GM03348 (cell line): ENCODE measurements at places on chromosomes 3 and 15.

DNA sequence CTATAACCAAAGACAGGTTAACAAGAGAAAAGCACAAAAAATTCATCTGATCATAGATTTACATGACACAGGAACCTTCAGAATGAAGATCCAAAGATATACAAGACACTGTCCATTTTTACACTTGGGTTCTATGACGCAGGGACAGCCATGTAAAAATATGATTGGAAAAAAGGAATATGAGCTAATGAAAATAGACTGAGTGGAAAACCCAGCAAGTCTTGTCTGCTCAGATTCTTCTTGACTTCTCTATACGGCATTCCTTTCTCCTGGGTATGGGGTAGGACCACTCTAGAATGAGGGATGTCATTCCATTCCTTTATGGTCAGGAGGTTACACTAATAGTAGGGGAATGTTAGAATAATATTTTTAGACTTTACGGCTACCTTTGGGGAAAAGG lies 46.9 kb downstream of the WDR49 start:
- DNase-seq, result no peak

GRCh38 chr15:52262364-52262763 lies 33.2 kb downstream of the MYO5C start:
- no peak for DNase-seq

DNA sequence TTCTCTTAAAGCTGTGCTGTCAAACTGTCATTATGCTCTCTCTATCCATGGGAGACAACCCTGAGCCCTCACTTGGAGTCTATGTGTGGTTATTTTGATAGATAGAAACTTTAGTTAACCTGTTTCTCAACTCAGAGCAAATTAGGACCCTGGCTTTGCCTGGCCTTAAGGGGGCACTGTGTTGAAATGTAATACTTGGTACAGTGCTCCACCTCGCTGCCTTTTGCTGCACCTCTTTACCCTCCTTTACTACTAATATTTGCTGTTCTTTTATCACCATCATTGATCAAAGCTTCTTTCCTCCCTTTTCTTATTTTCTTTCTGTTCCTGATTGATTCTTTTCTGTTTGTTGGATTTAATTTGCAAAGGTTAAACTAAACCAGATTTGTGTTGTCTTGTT lies 34.3 kb downstream of the STT3B start:
- DNase-seq, result no peak

- DNase-seq, result no peak
These were observed at the start of gene FEZF2 for GRCh38 chr3:62373215-62373614. Gene FEZF2, minus strand, starts transcription at chr3:62373550. Its CDS starts 682 bp downstream, at chr3:62372868.

DNA sequence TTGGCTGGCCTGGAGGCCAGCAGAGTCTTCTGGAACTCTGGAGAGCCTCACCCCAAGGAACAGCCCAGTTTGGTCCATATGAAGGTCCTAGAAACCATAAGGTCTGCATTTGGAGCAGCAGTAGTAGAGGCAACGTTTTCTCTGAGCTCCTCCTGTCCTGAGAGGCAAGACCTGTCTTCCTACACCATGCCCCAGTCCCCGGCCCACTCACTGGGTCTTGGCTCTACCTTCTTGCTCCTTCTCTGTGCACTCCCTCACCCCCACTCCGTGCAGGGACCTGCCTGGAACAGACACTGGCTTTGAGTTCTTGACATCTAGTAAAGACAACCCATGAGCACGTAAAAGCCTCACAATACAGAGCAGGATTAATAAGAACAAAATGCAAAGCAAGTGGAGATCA lies 76.6 kb downstream of the CHRD start:
- no peak for DNase-seq

- no peak for DNase-seq
These were observed 148.9 kb upstream of the IL12A start for GRCh38 chr3:159839561-159840379.
